ENCODE measurements at places on chromosomes 1 and 21.

- DNase-seq: no peak
These were observed 455.5 kb upstream of the ADAMTS5 start for GRCh38 chr21:27422435-27422834.

DNA sequence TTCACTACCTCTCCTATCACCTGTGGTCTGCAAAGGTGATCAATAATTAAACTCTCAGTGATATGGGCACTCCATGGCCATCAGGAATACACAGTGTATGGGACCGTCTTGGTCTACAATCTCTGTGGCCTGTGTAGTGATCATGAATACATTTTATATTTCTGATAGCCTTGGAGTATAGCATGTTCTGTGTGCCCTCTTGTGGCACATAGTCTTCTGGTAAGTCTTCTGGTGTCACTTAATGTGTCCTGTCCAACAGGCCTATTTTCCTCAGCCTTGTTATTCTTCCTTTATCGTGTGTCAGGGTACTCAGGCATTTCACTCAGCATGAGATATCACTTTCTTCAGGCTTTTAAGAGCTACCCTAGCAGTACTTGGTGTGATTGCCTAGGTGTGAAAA lies 393.6 kb downstream of the AGBL4 start:
- no peak for DNase-seq

DNA sequence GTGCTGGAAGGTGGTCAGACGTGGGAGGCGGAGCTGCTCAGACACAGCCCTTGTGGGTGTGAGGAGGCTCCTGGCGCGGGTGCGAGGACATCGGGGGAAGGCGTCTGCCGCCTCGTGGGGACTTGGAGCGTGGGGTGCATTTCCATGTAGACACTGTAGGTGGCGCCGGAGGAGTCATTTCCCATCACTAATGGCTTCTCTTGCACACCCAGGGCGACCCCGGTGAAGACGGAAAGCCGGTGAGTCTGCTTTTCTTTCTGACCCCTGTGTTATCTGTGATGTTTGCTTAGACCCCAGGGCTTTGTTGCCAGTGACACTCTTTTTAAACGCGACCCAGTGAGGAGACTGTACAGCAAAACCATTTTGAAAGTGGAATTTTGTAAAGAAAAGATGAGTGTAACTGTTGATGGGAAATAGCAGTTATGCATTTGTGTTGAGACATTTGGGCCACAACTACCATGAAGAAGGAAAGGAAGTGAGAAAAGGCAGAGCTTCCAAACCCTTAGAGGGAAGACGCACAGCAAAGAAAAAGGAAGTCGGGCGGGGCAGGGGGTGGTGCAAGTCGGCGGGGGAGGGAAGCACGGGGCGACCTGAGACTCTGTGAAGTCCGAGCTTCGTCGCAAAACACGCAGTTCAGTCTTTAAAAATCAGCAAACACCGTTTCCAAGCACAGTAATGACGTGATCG lies 64.0 kb downstream of the SLC19A1 start:
- peak; percentile 67 for DNase-seq

GRCh38 chr1:173421286-173421685 lies 55.8 kb upstream of the PRDX6 start:
- no peak for DNase-seq

DNA sequence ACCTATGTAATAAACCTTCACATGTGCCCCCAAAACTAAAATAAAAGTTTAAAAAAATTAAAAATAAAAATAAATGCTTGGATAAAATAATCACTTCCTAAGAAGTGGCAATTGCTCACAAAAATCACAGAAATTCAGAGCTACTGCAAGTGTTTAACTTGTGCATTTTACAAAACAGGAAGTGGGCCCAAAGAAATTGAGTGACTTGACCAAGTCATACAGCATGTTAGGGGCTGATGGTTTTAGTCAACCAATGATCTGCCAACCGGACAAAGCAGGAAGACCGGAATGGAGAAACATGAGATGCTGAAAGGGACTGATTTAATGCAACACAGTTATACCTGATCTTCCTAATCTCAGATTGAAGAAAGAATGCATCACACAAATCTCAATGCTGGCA lies 96.5 kb downstream of the SMYD2 start:
- no peak for DNase-seq

DNA sequence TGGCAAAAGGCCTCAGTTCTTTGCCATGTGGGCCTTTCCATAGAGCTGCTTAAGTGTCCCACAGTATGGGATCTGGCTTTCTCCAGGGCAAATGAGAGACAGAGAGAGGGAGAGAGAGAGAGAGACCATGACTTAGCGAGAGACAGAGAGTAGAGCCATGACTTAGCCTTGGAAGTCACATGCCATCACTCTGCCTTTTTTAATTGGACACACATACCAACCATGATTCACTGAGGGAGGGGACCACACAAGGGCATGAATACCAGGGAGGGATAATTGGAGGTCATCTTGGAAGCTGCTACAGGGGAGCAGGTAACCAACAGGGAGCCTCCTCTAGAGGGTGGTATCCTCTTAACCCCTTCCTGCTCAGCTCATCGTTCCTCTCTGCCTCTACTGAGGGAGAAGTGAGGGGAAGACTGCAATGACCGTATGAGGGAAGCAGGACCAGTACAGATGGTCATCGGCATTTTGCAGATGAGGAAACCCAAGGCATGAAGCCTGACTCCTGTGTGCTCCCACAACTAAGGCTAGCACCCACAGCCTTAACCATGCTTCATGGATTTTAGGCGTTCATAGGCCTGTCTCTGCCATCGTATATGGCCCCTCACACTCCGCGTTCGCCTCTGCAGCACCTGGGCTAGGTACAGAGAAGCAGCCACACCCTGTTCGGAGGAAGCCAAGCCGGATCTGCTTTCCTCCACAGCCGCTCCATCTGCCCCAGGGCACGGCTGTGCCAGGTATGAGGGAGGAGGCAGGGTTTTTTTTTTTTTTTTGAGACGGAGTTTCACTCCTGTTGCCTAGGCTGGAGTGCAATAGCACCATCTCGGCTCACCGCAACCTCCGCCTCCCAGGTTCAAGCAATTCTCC lies 38.6 kb downstream of the MEF2D start:
- DNase-seq: no peak

GRCh38 chr1:218078916-218079315 lies 206.2 kb upstream of the RRP15 start:
- DNase-seq: no peak

- no peak for DNase-seq
These were observed 41.8 kb upstream of the CAMTA1 start for GRCh38 chr1:6743189-6744101.

DNA sequence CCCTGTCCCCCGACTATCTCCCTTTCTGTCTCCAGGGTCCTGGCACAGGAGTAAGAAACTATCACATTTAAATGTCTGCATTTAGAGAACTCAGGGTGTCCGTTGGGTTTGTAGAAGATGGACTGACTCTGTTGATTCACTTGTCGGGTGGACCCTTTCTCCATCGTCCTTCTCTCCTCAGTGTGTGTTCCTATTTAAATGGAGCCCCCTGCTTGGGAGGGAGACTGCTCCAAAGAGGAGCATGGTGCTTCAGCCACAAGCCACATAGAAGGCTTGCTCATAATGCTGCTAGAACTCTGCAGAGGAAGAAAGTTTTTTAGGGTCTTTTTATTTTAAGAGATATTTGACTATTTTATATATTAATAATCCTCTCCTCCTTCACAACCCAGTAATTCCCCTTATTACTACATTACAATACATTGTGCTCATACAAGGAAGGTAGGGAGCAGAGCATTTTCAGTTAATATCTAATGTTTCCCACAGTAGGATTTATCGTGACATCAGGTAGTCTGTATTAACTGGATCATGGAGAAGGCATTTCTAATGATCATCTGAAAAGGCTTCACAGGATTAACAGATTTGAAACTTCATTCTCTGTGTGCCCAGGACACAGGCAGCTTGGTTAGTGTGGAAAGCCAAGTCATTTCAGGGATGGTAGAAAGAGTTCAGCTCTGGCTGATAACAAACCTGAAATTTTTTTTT lies 13.8 kb downstream of the FGGY start:
- no peak for DNase-seq

DNA sequence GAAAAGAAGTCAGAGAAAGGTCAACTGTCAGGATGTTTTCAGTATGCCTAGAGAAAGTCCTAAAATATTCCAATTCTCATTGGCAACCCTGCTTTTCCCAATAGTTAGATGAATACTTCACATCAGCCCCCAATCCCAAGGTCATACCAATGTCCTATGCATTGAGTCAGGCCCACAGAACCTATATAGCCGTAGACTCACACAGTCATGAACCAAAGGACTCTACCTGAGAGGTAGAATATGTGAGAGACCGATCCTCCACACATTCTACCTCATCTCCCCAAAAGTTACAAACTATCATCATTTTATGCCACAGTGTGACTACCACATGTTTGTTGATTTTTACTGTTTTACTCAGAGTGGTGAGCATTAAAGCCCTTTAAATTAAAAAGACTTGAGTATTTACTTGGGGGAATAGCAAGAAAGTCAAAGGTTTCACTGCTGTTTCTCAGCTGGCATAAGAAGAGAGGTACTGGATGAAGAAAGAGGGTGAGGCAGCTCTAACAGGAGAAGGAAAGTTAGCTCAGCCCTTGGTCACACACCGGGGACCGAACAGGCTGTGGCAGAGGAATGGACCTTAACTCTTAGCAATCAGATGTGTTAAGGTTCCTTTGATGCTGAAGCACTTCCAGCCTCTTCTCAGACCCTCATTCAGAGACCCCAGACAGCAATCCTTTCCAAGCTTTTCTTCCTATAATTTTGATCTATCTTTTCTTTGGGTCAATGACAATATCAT lies 937 bp downstream of the CD48 start:
- no peak for DNase-seq

DNA sequence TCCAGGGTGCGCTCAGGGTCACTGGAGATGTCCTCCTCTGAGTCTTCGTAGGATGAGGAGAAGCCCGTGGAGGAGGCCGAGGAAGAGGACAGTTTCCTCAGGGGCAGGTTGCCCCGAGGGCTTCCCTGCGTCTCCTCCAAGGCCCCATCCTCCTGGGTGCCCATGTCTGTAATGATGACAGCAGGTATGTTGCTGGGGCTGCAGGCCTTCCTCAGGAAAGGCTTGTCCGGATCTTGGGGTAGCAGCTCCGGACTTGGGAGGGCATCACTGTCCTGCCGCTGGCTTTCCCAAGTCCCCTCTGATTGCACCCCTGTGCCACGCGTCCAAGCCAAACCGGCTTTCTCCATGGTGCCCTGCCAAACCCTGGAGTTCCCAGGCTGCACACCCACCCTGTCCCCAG lies 3.5 kb downstream of the ITPKB start:
- DNase-seq: no peak

DNA sequence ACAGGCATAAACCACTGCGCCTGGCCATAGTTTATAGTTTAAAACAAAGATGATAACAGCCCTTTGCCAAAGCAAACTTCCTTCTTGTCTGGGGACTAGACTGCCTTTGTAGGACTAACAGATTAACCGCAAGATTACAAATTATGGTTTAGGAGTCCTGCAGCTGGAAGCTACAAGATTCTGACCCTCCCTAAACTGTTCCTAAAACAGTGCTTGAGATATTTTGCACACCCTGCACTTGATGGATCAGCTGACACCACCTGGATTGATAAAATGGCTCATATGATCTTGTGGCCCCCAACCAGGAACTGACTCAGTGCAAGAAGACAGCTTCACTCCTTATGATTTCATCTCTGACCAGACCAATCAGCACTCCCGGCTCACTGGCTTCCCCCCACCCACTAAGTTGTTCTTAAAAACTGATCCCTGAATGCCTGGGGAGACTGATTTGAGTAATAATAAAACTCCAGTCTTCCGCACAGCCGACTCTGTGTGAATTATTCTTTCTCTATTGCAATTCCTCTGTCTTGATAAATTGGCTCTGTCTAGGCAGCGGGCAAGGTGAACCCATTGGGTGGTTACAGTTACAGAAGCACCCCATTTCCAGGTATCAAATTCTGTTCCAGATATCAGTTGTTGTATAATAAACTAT lies 13.8 kb upstream of the RNF11 start:
- DNase-seq: no peak

DNA sequence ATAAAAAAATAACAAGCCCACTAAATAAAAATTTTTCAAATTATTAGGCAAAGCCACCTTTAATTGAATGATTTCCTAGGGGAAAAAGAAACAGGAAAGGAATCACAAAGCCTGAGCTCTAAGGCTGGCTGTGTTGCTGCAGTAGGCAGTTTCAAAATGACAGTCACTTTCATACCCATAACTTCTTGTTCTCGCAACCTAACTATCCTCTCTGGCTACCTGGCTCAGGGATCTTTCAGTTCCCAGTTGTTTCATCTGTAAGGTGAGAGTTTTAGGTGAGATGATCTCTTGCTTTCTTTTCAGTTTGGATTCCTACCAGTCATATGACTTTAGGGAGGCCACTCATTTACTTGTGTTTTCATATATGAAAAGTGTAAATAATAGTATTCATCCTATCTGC lies 226.1 kb downstream of the ASTN1 start:
- no peak for DNase-seq

DNA sequence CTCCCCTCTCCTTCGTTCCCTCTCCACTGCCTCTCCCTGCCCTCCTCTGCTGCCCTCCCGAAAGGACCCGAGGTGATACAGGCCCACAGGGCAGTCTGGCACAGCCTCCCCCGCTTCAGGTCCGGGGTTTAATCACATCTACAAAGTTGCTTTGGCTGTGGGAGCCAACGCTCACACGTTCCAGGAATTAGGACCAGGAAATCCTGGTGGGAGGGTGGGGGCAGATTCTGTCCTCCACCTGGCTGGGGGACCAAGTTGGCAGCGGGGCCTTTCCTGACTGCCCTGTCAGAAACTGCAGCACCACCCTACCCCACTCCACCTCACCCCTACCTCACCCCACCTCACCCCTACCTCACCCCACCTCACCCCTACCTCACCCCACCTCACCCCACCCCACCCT lies 95.1 kb downstream of the WDR4 start:
- DNase-seq: no peak

DNA sequence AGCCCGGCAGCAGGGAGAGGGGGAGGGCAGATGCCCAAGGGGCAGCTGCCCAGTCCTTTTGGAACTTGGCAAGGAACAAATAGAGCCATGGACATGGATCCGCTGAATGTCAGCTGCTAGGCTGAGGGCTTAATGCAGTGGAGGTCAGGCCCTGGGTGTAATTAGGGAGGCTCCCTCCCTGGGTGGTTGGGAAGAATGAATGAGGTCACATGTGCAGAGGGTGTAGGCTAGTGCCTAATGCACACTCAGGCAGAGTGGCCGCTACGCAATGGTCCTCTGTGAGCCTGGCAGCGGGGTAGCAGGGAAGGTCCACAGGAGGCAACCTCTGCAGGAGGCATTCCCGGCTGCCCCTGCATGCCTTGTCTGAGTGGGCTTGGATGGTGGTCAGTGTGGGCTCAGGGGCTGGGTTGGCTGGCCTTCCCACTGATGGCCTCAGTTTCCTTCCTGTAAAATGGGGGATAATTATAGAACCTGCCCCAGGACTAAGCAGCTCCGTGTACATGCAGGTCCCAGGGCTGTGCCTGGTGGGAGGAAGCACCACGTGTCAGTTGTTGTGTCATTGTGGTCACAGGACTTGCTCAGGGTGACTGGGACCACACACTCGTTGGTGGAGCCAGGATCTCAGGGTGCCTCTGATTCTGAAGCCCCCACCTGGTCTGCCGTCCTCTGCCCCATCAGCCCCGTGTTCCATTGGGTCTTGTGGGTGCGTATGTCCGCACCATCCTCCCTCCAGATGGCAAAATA lies 81.6 kb upstream of the ACTL8 start:
- DNase-seq: no peak

- no peak for DNase-seq
These were observed 94.2 kb downstream of the PAX7 start for GRCh38 chr1:18724801-18725200.

Data from stimulated activated CD8-positive, alpha-beta memory T cell treated with anti-CD3 and anti-CD28 coated beads, Interleukin-4, amount 100 ng/mL, for 4 hours (primary cell).